GM20000 (cell line): ENCODE measurements at places on chromosomes 1 and 21.
A peak's percentile ranks its signal among the peaks of the same experiment; 100 is the strongest.

- no peak for DNase-seq
Measured at GRCh38 chr1:18693256-18694098, 62.8 kb downstream of the PAX7 start.

GRCh38 chr1:164515231-164515630 is 43.8 kb upstream of the PBX1 start:
- no peak for DNase-seq

DNA sequence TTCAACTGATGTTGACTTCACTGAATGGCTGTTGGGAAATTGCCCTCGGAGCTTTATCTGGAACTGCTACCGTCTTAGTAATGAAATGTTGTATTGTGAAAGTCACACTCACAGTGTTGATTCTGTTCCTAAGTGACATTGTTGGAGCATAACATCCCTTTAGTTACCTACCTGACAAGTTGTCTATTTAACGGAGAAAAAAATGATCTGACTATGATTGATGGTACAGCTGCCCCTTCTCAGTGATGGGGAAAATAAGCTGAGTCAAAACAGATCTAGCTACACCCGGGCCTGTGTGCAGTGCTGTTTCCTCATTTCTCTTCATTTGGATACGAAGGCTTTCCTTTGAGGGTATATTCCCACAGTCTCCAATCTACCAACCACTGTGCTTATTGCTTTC is 472.3 kb upstream of the BRINP3 start:
- DNase-seq: no peak

DNA sequence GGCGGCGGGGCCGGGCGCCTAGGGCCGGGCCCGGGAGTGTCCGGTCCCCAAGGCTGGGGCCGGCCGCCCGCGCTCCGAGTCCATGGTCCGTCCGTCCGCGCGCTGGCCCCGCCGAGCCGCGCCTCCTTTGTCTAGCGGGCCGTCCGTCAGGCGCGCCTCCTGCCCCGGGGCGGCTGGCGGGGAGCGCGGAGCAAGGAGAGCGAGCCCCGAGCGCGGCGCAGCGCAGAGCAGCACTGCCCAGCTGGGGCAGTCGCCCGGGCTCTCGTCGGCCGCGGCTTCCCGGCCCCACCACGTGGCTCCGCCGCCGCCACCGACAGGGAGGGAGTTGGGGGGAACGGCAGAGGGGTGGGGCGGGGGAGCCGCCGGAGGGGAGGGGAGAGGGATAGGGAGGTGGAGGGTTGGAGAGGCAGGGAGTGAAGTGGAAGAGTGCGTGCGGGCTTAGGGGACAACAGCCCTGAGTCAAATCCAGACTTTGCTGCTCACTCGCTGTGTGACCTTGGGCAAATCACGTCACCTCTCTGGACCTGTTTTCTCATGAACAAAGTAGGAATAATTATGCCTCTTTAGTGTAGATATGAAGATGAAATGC is at the start of gene NKAIN1:
Gene NKAIN1 (minus strand): TSS at position 235 of the 589 bp plus-strand sequence. CDS start 340 bp downstream, outside the sequence.
- peak; percentile 36 for DNase-seq

DNA sequence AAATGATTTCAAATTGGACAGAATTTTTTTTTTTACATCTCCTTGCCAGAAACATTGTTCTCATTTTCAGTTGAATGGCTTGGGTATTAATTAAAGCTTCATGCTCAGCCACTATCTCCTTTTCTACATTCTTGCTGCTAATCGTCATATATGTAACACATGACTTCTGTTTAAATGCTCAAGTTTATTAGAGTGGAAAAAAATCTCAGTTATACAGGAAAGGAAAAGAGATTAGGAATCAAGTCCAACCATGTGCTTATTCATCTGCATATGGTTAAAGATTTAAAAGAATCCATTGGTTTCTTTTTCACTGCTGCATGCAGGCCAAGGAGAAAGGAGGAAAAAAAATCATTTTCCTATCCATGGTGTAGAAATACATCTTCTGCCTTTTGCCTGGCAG is 47.3 kb upstream of the CNN3 start:
- no peak for DNase-seq
